G401 (cell line): ENCODE measurements at places on chromosomes 1 and 21.
A peak's percentile ranks its signal among the peaks of the same experiment; 100 is the strongest.

DNA sequence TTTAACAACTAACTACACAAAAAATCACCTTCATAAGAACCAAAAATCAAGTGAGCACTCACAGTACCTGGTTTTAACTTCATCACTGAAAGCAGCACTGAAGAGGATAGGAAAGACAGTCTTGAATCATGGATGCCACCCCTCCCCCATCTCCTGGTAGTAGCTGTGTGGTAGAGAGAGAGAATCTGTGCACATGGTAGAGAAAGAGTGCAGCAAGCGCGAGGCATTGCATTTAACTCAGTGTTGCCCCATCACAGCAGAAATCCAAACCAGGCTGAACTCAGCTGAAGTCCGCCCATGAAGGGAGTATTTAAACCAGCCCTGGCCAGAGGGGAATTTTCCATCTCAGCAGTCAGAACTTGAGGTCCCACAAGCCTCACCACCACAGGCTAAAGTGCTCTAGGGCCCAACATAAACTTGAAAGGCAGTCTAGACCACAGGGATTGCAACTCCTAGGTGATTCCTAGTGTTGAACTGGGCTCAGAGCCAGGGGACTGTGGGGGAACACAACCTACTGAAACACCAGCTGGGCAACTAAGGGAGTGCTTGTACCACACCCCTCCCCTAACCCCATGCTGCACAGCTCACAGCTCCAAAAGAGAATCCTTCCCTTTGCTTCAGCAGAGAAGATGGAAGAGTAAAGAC, 38.4 kb downstream of the VAV3 start:
- no peak for DNase-seq

GRCh38 chr1:50419907-50420677, 3.2 kb downstream of the DMRTA2 start:
- DNase-seq = no peak

DNA sequence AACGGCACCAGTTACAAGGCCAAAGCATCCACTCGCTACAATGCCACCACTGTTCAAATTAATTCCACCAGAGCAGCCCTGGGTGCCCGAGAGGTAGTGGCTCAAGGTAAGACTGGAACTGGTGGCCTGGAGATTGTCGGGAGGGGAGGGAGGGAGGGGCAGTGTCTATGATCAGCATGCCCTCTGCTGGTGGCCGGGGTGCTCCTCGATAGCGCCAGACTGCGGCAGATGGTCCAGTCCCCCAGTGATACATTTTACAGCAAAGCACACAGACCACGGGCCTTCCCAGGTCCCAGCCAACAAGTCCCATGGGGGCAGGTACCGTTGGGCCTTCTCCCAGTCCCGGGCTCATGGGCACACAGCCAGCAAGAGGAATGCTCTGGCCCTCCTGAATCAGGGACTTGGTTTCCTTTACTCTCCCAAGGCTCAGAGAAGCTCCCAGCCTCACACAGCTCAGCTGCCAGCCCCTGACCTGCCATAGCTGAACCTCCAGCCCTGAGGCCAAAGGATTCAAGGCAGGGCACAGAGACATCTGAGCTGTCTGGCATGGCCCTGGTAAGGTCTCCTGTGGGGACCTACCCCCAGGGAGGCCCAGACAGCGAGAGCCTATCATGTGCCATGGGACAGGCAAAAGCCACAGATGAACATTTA, 15.3 kb downstream of the ACOT7 start:
- peak; percentile 29 for DNase-seq

- DNase-seq = no peak
Observed at GRCh38 chr1:26970810-26971209, 10.5 kb upstream of the KDF1 start.

GRCh38 chr1:208731981-208732821, 488.0 kb upstream of the PLXNA2 start:
- no peak for DNase-seq

GRCh38 chr1:202162047-202162417, 1.6 kb upstream of the PTPN7 start:
- no peak for DNase-seq

DNA sequence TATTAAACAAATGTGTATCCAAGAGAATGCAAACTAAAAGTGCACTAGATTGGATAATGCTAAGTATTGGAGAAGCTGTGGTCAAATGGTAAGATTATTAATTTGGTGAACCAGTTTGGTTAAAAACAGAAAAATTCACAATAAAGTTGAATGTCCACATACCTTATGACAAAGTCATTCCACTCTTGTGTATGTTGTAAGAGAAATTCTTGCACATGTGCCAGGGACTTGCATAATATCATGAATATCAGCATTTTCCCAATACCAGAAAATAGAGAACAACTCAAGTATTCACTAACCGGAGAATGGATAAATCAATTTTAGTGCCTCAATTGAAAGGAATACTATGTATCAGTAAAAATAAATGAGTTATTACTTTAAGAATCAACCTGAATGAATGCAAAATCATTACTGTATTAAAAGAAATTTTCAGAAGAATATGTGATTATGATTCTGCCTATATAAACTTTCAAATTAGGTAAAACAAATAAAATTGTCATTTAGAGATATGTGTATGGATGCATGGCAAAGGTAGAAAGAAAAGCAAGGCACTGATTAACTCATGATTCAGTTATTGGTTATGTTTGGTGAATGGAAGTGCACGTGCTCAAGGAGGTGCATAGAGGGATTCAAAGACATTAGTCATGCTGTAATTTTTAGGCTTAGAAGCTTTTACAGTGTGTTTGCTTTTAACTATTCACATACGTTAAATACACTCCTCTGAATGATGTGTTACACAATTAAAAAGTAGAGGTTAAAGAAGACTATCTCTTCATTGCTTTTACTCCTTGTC, 217.4 kb upstream of the KCNK2 start:
- no peak for DNase-seq

- no peak for DNase-seq
Observed at GRCh38 chr21:44764319-44765230, 37.0 kb downstream of the UBE2G2 start.

DNA sequence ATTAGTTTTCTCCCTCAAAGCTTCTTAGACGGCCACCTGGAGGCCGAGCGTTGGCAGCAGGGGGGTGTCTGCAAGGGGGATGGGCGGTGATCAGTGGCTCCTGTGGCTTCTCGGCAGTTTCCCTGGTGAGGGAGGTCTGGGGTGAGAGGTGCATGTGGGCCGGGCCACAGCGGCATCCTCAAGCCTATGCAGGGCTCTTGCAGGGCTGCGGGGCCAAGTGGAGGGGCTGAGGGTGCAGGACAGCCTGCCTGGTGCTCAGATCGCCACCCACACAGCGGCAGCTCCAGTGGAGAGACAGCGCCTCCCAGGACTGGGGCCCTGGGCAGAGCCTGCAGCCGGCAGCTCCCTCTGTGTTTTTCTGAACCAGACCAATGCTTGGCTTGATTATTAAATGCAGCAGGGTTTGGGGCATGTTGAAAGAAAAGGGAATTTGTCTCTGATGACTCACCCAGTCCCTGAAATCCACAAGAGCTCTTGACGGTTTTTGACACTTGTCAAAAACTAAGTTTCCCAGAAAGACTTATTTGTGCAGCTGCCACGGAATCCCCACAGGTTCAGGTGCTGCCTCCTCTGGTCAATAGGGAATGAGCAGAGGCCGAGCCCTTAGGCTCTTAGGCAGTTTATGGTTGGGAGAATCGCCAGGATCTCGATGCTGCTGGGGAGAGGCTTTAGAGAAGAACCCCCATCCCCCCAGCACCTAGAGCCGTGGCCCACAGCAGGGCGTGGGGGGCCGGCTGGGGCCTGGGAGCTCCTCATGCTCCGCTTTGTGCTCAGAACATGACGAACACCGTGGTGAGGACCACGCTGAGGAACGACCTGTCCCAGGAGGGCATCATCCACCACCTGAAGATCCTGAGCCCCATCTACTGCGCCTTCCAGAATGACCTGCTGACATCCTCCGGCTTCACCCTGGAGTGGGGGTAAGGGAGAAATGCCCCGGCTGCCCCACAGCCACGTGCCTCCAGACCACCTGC, 54.7 kb downstream of the UMODL1 start:
- DNase-seq = no peak

DNA sequence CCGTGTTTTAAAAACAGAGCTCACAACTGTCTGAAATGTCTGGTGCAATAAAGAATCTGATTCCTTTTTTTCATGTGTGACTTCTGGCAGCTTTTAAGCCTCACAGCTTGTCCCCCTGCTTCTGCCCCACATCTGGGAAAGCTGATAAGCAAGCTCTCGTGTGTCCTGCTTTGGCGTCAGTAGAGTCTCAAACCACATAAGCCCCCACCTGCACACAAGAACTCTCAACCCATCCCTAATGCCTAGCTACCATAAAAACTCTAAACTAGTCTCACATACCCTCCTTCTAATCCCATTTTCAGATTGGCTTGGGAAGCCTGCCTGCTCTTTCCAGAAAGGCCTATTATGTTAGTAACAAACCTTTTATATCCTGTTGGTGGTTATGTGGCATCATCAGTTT, 94.6 kb upstream of the DAB1 start:
- DNase-seq = no peak

- peak; percentile 34 for DNase-seq
Observed at GRCh38 chr1:19597496-19598309, 46.4 kb upstream of the NBL1 start.

DNA sequence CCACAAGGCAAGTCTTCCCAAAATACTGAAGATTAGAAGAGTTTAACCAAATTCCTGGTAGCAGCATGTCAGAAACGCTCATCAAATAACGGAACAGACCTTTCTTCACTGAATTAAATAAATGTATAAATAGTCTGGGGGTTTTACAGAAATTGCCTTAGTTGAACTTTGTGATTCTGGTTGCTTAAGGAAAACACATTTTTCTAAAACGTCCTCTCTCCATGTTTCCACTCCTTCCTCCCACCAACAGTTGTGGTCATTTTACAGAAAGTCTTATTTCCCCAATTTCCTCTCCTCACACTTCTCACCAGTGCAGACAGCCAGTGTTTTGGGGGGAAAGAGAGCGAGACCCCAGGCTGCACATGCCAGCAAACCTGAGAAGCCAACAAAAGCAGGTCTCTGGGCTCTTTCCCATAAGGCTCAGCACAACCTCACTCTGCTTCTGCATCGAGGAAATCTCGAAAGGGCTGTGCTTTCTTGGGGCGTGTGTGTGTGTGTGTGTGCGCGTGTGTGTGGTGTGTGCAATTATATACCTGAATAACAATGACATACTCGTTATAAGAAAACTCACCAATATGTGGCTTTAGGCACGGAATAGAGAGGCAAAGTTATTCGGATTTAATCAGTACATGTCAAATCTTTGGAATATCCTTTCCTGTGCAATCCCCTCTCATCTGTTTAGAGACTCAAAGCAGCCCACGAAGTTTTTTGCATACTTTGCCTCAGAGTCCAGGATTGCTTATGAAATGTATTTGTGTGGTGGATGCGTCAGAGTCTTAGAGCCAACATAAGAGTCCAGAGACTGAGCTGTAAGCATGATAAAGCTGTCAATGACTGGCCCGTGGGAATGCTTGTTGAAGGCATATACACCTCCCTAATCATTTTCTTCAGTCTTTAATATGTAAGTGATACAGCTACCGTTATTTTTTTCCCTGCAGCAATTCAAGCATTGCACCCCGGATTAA, 2.0 kb downstream of the KCNJ15 start:
- DNase-seq = no peak

- no peak for DNase-seq
Observed at GRCh38 chr1:81407000-81407821, 393.5 kb upstream of the ADGRL2 start.

DNA sequence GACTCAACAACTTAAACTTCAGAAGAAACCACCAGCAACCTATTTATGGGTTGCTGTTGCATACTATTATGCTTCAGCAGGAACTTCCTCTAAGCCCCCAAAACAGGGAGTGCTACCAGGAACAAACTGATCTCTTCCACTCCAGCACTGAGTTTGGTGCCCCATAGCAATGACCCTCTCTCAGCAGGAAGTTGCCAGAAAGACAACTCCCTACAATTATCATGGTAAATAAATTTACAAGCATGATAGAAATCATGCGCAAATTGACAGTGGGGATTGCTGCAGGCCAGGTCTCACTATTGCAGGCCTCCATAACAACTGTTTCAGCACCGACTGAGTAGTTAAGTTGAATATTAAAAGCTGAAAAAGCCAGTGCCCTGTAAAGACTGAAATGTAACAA, 180.6 kb downstream of the PLA2G4A start:
- DNase-seq = no peak

DNA sequence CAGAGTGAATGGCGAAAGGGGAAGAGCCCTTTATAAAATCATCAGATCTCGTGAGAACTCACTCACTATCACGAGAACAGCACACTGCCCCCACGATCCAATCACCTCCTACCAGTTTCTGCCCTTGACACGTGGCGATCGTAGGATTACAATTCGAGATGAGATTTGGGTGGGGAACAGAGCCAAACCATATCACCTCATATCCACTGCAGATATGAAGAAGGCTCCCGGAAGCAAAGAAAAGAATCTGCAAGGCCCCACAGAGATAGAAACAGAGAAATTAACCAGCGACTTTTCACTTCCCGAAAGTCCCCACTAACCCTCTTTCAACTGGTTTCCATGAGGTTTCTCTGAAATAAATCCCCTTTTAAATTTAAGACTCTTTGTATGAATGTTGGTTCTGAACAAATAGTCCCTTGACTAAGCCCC, 86.2 kb upstream of the IRF2BP2 start:
- DNase-seq = no peak

DNA sequence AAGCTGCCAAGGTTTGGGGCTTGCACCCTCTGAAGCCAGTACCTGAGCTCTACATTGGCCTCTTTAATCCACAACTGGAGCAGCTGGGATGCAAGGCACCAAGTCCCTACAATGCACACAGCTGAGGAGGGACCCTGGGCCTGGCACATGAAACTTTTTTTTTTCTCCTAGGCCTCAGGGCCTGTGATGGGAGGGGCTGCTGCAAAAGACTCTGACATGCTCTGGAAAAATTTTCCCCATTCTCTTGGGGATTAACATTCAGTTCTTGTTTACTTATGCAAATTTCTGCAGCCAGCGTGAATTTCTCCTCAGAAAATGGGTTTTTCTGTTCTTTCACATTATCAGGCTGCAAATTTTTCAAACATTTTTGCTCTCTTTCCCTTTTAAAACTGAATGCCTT, 1072.2 kb downstream of the BRINP3 start:
- DNase-seq = no peak

DNA sequence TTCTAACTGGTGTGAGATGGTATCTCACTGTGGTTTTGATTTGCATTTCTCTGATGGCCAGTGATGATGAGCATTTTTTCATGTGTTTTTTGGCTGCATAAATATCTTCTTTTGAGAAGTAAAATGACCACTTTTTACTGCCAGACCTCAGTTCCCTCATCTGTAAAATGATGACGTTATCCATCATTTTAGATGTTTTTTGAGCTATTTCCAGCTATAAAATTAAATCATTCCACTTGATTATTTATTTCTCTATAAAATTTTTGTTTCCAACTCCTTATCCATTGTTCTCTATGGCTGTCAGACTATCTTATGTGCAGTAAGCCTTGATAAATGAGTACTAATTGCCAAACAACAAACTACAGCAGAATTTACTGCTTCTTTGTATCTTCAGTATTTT, 33.2 kb downstream of the RGS5 start:
- no peak for DNase-seq

- no peak for DNase-seq
Observed at GRCh38 chr1:29826646-29827045, 590.3 kb downstream of the PTPRU start.

DNA sequence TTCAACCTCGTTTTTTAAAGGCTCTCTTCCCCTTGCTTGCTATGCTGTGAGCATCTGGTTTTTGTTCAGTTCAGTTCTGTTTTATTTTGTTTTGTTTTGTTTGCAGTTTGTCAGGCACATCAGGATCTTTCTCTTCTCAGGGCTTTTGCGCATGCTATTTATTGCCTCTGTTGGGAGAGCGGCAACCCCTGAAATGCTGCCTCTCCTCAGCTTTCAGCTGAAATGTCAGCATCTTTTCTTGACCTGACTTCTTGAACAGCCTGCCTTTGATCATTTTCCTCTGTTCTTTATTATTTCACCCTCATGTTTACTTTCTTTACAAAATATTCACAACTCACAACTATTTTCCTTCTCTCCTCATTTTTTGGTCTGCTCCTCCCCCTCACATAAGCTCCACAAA, 50.4 kb upstream of the RC3H1 start:
- no peak for DNase-seq
